ENCODE measurements at places on chromosomes 1 and 21.

DNA sequence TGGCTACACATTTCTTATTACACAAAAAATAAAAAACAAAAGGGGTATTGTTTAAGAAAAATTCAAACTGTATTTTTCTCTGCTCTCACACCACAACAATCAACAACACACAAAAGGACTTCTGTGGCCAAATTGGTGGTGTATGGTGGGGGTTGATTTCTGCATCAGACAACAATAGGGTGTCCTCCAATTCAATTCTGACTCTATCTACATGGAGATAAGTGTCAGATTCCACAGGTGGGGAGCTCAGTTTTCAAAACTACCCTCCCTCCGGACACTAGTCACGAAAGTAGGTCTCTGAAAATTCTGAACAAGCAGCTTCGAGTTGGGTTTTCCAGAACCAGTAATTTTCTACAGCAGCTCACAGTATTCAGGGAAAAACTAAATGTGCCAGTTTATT is 744.9 kb upstream of the NCAM2 start:
- DNase-seq, result no peak

DNA sequence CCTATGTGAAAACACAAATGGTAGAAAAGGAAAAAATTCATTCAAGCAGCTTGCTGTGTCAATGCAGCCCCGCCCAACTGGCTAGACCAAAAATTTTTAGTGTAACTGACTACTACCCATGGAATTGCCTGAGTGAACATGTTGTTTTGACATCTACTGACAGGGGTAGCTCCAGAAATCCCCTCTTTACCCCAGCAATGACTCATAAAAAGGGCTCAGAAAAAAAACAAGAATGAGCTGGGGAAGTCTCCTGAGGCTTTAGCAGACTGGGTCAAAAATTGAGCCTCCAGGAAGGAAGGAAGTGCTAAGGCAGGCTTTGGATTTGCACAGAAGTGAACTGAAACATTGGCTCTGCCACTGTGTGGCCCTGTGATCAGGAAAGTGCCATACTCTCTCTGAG is 24.4 kb upstream of the FGGY start:
- no peak for DNase-seq

- DNase-seq, result no peak
These were observed 1.2 kb upstream of the ZBTB40 start for GRCh38 chr1:22450351-22451021.

DNA sequence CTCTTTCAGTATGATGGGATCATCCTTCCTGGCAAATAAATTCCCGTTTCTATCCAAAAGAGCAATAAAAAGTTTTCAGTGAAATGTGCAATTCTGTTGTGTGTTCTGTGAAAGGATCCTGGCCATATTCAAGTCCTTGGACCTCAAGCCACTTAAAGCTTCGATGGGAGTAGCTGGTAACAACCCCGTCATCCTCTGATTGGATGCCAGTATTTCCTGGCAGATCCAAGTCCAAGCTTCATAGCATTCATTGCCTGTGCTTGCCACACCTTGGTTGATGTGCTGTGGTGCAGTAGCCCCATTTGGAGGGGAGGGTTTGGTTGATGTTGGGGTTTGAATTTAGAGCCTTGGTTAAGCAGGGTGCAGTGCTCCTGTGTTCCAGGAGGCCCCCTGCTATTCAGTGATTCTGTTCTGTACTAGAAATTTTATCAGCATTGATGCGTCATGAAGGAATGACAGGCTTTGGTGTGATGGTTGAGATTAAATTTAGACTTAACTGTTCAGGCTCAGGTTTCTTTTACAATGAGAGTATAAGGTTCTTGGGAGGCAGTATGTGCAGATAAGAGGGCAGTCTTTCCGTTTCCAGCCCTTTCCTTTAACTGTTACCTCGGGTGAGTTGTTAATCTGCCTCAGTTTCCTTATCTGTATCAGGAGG is 4.9 kb downstream of the RPL11 start:
- no peak for DNase-seq

DNA sequence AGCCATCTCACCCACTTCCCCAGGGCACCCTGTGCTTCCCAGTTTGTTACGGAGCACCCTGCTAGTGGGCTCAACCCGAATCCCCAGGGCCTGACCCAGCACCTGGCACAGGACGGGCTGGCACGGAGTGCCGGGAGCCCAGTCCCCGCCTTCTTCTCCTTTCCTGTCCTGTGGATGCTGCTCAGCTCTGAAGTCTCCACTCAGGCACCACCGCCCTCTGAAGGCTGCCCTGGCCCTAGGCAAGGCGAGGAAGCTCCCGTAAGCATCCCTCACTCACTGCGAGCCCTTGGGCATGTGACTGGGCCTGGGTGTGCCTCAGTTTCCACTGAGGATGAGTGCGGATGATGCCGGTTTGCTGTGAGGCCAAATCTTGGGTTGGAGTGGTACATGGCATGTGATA is 21.8 kb downstream of the SLC1A7 start:
- no peak for DNase-seq

GRCh38 chr1:225617479-225617878 is 35.4 kb downstream of the ENAH start:
- DNase-seq, result no peak

DNA sequence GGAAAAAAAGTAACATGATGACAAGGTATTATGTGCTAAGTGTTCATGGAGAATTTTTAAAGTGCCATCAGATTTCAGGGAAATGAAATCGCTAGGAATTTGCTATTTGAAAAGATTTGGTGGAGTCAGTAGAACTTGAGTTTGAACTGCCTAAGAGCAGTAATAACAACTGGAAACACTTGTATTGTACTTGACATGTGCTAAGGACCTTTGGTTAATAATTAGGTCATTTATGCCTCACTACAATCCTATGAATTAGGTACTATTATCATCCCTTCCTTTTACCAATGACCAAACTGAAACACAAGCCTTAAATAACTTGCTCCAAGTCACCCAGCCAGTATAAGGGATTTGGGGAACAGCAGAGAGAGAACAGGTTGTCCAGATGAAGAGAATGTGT is 133.4 kb downstream of the NTNG1 start:
- DNase-seq, result no peak

DNA sequence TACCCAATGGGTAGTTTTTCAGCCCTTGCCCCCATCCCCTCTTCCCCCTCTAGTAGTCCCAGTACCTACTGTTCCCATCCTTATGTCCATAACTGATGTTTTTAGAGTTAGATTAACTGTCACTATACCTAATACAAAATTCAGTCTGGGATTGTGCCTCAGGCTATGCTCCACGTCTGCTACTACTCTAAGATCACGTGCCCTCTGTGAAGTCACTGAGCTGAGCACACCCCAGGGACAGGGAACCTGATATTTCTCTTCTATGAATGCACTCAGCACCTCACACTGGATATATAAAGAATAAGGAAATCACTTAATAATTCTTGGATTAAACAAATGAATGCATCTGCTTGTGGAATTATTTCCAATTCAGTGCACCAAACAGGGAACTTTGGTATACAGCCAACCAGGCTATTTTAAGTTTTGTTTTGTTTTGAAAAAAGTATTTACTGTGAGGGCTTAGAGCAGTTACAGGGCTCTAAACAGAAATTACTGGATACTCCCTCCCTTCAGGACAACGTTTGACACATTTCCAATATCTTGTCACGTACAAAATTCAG is 307.9 kb downstream of the SMYD3 start:
- no peak for DNase-seq
